ENCODE measurements at places on chromosomes 13 and 19.

DNA sequence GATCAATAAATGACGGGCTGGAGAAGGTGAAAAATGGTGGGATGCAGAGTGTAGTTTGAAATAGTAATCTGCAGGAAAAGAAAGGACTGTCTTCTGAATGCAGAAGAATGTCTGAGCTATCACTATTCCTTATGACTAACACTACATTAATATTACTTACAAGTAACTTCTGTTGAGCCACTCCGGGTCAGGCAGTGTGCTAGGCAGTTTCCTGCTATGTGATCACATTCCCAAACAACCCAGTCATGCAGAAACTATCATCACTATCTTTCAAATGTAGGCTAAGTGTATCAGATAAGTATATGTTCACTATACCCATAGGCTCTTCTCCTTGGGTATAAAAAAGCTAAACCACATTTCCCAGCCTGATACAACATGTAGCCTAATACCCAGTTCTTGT lies 6.6 kb downstream of the ZNF599 start:
- no peak for DNase-seq

- DNase-seq, result no peak
Measured at GRCh38 chr19:40778706-40779284, 748 bp downstream of the RAB4B start.

DNA sequence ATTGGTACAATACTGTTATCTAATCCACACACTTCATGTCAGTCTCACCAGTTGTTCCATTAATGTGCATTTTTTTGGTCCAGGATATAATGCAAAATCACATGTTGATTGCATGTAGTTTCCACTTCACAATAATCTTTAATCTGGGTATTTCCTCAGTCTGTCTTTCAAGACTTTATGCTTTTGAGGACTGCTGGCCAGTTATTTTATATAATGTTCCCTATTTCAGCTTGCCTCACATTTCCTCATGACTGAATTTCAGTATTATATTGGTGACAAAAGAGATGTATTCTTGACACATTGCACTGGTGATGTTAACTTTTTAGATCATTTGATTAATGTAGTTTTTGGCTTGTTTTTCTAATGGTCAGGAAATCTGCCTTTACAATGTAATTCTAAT lies 368.3 kb downstream of the IRS2 start:
- DNase-seq, result no peak

- no peak for DNase-seq
Measured at GRCh38 chr19:54633401-54633800, 3.1 kb downstream of the LILRB1 start.

- no peak for DNase-seq
Measured at GRCh38 chr13:100100115-100100879, 11.4 kb downstream of the PCCA start.

Data from NCI-H1092 (cell line).